ENCODE measurements at places on chromosomes 7 and 10.

DNA sequence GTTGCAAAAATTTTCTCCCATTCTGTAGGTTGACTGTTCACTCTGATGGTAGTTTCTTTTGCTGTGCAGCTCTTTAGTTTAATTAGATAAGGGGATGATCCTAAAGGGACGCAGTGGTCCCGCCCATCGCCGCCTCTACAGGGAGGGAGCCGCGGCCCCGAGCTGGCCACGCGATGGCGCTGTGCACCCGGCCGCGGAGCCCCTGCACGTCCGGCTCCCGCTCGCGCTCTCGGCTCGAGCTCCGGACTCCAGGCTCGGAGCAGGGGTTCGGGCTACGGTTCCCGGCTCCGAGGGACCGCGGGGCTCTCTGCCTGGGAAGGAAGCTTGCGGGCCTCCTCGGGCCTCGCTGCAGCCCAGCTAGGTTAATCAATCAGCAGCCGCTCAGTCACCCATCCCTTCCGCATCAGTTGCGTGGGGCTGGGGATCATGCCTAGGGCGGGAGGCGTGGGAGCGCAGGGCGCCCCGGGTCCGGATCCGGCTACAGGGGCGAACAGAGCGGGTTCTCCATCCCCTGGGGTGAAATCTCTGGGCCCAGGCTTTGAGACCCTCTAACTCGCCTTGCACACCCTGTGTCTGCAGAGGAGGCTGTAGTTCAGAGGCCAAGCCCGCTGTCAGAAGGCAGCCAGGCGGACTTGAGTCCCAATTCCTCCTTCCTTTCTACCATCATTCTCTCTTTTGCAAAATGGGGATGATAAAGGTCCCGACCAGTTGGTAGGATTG lies 97.9 kb downstream of the WDR11 start:
- peak; percentile 14 for DNase-seq

- no peak for DNase-seq
These were observed 143.4 kb upstream of the LSM8 start for GRCh38 chr7:118040562-118040961.

GRCh38 chr7:134483296-134483695 lies 24.4 kb upstream of the AKR1B1 start:
- DNase-seq = no peak

GRCh38 chr10:132142396-132143161 lies 44.2 kb upstream of the DPYSL4 start:
- DNase-seq = peak; percentile 23

- peak; percentile 41 for DNase-seq
These were observed 28.7 kb upstream of the PDCD4 start for GRCh38 chr10:110843031-110843430.

DNA sequence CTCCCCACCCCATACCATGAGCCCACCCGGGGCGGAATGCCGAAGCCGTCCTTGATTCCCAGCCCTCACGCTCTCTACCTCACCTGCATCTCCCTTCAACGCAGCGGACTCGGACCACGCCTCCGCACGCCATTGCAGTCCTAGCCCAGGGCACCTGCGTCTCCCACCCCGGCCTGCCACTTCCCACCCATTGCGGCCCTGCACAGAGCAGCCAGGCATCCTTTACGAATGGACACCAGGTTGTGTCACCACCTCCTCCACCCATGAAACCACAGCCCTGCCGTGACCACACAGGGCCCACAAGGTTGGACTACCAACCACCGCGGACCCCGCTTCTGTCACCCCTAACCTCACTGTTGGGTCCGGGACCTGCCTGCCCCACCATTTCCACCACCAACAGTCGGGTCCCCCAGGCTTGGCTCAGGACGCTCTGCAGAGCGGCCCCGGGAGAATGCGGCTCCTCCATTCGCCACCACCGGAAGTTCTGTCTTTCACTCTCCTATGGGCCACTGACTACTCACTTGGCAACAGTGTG lies 232.5 kb downstream of the MAD1L1 start:
- DNase-seq = no peak

DNA sequence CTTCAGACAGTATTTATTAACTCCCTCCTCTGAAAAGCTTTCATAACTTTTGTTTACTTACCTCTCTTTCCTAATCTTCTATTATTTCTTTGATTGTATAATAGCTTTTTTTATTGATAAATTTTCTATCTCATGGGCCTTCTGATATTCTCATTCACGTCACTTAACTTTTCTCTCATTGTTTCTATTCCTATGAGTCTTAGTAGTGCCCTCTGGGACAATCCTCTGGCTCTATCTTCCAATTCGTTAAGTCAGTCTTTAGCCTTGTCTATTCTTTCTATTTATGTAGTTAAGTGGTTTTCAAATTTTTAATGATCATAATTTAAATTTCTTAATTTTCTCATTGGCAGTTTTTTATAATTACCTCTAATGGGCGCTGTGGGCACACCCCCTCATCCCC lies 6.4 kb upstream of the ELMO1 start:
- DNase-seq = no peak

- DNase-seq = no peak
These were observed 28.4 kb downstream of the GALNTL5 start for GRCh38 chr7:151984612-151985011.

DNA sequence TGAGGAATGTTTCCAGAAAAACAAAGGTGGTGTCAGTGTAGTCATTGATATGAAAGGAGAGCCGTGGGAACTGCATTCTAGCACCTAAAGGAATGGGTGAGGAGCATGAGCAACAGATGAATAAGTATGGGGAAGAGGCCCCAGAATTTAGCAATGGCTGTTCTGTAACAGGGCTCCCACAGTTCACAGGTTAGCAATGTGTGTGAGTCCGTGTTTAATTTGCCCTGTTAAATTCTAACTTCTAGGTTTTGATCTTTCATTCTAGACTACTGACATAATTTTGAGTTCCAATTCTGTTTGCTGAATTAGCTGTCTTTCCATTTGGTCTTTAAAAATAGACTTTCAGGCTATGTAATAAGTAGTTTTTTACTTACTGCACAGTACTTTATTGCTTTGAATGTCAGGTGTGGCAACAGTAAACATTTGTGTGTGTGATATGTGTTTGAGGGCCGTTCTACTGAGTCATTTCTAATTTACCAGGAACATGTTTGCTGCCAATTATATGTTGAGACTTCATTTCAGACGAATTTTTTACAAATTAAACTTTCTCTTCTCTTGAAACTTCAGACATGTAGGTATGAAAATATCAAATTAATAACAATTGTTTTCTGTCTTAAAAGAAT lies 8.8 kb downstream of the STK17A start:
- DNase-seq = no peak

DNA sequence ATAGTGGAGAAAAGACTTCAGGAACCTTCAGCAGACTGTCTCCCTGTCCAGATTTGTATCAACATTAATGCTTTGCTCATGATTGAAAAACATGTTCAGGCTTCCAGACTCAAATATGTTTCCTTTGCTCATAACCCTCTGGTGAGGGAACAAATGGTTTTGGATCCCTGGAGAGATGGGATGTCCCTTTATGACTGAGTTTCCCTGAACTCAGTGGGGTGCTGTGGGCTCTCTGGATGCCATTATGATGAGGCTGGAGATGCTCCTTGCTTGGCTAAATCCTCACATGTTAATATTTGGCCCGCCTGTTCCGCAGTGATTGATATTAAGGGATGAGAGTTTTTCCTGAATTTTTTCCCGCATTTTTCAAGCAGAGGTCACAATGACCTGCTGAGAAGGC lies 749.4 kb downstream of the SUGCT start:
- no peak for DNase-seq

- DNase-seq = no peak
These were observed 5.3 kb downstream of the NFKB2 start for GRCh38 chr10:102400598-102401341.

DNA sequence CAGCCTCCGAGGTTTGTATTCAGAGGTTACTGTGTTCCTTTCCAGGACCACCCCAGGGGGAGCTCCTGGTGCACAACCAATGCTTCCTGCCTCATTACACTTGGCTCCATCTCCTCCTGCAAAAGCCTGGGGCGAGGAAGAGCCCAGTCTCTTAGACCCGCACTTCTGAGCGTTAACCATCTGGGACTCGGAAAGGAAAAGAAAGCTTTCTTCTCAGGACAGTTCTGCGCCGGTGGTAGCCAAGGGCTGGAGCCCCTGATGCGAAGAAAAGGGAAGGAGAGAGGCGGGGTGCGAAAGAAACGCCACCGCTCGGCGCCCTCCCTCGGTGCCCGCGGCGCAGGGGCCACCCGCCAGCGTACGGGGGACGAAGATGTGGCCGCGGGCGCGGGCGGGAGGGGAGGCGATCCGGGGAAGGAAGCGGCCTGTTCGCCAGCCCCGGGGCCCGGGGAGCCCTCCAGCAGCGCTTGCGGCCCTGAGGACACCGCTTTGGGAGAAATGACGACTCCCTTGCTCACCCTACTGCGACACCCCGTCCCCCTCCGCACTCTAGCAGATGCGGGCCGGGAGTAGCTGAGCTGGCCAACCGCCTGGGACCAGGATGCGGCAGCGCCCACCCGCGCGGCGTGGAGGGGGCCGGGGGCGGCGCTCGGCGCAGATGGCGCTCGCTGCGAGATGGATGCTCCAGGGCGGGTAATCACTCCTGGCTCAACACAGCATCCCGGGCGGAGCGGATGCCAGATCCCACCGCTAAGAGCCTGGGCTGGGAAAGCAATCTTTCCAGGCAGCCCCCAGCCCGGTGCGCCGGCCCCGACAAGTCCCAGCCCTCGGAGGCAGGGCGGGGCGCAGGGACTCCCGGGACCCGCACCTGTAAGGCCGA lies 1.3 kb downstream of the NRCAM start:
- DNase-seq = no peak

DNA sequence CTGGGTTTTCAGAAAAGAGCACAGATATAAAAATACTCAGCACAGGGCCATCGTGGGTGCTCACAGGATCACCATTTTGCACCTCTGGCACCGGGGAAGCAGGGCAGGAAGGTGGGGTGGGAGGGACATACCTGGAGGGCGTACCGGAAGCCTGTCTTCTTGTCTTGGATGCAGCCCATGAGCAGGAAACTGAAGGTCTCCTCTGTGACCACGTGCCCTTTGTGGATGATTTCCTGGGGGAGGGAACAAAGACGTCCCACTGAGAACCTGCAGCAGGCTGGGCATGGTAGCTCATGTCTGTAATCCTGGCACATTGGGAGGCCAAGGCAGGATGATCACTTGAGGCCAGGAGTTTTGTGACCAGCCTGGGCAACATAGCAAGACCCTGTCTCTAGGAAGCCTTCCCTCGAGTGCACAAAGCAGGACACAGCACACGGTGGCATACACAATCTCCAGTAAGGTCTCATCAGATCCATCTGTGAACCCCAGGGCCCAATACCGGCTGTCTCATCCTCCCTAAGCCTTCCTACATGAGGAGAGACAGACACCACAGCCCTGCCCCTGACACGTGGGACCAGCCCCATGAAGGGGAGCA lies 9.5 kb downstream of the PTCD1 start:
- no peak for DNase-seq

DNA sequence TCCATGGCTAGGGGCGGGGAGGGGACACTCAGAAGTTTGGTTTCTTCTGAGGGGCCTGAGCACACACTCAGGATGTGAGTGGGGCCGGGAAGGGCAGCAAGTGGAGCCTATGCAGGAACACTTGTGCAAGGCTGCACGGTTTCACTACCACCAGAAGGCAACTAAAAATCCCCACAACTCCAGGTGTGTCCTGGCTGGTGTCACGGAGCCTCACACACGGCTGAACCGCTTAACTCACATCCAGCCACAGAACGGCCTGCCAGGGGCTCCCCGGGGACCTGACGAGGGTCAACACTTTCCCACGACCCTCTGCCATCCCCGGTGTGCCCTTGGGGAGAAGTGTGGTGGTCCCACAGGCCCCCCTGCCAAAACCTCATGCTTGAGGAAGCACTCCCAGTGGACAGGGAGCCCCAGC lies 173.9 kb downstream of the ELFN1 start:
- DNase-seq = no peak

GRCh38 chr7:4461531-4461930 lies 220.6 kb upstream of the FOXK1 start:
- no peak for DNase-seq

DNA sequence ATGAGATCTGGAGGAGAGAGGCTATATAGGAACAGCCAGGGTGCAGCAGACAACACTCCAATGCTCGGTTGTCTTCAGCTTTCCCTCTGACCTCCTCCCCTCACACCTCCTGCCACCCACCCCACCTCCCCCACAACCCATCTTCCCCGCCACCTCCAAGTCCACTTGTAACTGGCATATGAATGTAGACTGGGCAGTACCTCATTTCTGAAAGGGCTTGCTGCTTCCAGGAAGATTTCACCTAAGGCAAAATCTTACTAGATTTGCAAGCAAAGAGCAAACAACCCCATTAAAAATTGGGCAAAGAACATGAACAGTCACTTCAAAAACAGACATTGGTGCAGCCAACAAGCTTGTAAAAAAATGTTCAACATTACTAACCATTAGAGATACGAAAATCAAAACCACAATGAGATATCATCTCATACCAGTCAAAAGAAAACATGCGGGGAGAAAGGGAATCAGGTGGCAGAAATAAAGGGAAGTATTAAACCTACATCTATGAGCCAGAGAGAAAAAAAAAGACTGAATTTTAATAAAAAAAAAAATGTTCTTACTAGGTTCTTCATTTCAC lies 164.6 kb upstream of the C1GALT1 start:
- DNase-seq = no peak

DNA sequence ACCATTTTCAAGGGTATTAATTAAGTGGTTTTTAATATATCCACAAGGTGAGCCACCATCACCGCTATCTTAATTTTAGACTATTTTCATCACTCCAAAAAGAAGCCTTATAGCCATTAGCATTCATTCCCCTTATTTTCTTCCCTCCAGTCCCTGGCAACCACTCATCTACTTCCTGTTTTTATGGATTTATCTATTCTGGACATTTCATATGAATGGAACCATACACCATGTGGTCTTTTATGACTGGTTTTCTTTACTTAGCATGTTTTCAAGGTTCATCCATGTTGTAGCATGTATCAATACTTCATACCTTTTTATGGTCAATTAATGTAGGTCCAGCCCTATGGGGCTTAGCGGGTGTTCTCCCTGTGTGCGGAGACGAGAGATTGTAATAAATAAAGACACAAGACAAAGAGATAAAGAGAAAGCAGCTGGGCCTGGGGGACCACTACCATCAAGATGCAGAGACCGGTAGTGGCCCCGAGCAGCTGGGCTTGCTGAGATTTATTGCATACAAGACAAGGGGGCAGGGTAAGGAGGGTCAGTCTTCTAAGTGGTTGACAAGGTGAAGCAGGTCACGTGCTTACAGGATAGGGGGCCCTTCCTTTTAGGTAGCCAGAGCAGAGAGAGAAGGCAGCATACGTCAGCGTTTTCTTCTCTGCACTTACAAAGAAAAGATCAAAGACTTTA lies 14.6 kb downstream of the WBP1L start:
- DNase-seq = no peak

DNA sequence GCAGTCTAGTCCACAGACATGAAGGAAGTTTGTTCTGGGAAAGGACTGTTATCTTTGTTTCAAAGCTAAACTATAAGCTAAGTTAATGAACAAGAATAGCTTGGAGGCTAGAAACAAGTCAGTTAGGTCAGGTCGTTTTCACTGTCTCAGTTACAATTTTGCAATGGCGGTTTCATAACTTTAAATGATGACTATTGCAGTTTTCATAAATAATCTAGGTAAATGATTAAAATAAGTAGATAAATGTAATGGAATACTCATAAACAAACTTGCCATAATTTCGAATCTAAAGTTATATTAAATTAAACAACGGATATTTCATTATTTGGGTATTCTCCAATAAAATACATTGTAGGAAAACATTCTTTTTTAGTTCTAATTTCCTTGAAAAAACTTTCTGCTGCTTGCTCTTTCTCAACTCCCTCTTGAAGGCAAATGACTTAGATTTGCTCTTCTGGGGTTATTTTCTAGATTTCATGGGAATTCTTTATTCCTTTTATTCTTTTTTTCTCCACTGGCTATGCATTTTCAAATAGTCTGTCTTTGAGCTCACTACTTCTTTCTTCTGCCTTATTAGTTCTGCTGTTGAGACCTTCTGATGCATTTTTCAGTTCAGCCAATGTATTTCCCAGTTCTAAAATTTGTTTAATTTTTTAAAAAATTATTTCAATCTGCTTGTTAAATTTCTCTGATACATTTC lies 103.8 kb upstream of the APBB1IP start:
- DNase-seq = no peak

Data from activated CD4-positive, alpha-beta T cell treated with anti-CD3 and anti-CD28 coated beads for 4 hours (primary cell).